ENCODE measurements at places on chromosomes 16 and 17.

DNA sequence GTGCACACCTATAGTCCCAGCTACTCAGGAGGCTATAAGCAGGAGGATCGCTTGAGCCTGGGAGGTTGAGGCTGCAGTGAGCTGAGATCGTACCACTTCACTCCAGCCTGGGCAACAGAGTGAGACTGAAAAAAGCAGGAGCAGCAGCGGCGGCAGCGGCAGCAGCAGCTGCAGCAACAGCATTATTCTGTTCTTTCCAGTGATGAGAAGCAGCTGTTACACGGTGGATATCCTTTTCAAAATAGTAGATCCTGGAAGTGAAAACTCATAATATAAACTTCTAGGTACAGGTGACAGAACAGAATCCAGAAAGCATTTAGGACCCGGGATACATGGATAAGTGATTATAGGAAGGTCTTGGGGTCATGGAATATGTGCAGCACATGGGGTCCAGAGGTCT is 17.8 kb upstream of the HNF1B start:
- DNase-seq = no peak

DNA sequence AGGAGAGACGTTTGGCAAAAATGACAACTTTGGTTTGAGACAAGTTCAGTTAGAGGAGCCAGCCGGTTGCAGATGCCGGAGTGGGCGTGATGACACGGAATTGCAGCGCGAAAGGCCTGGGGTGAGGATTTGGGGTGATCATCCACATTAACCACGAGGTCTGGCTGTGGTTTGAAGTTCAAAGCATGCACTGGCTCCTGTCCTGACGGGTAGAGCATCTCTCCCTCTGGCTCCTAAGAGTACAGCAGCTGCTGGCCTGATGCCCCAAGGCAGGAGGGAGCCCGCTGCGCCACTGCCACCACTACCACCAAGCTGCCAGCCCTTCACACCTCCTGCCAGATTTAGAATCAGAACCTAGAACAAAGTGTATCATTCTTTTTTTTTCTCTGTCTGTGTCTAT is 3.7 kb downstream of the RHBDL3 start:
- DNase-seq = no peak

DNA sequence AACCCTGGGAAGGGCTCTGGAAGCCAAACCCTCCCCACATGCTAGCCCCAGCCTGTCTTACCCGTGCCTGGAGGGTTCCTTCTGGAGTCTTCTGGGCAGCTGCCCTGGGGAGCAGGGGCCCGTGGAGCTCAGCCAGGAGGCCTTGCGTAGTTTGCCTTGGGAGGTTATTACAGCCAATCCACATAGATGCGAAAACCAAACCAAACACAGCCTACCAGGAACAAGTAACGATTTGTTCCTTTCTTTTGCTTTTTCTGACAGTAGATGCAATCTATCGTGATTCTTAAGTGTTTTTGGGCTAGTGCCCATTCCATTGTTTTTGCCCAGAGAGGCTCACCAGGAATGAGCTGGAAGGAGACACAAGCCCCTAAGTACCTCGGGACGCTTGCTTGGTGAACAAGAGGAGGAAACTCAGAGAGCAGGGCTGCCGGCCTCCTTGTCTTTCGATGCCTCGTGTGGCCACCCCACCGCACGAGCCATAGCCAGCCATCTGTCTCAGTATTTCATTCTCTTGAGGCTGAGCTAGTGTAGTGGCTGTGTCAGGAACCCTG is 102.7 kb upstream of the NOL11 start:
- DNase-seq = no peak

- DNase-seq = no peak
These were observed 48.1 kb downstream of the MYO18A start for GRCh38 chr17:29131814-29132682.

- no peak for DNase-seq
These were observed 5.0 kb upstream of the SPATA20 start for GRCh38 chr17:50541716-50542688.

GRCh38 chr16:1213796-1214372 is 11.2 kb downstream of the TPSG1 start:
- no peak for DNase-seq

DNA sequence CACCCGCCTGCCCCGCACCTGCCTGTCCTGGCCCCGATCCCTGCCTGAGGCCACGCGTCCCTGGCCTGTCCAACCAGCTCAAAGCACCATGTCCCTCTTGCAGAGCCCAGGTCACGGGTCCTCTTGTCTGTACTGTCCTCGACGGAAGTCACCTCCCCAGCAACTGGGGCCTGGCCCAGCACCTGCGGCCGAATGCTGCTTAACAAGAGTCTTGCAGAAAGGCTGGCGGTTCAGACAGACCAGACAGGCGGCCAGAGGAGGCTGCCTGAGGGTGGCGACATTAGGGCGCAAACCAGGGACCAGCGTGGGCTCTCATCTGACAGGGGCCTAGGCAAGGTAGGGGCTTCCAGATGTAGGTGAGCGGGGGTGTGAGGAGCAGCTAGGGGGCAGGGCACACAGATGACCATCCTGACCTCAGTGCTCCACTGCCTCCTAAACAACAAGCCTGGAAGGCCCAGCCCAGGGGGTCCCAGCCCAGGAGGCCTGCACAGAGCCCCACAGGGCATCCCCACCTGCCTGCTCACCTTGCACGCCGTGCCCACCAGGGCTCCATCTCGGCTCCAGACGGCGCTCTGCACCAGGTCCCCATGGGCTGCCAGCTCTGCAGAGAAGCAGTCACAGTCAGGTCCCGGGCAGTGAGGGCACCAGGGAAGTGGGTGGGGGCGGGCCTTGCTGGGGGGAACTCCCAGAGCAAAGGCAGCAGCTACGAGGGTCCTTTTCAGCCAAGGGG is 11.3 kb downstream of the CORO7 start:
- DNase-seq = no peak

DNA sequence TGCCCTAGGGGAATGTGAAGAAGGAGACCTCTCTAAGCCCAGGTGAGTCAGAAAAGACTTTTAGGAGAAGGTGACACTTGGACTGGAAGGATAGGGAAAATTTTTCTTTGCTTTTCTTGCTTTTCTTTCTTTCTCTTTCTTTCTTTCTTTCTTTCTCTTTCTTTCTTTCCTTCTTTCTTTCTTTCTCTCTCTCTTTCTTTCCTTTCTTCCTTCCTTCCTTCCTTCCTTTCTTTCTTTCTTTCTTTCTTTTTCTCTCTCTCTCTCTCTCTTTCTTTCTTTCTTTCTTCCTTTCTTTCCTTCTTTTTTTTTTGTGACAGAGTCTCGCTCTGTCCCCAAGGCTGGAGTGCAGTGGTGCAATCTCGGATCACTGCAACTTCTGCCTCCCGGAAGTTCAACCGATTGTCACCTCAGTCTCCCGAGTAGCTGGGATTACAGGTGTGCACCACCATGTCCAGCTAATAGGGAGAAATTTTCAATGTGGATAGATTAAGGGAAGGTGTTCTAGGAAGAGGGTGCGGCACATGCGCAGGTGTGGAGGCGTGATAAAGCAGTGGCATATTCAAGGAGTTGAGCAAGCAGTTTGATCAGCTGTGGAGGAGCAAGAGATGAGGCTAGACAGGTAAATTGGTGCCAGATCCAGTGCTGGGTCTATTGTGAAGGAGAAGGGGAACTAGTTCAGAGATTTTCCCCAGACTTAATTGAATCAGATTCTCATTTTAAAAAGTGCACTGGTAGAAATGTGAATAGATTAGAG is 40.4 kb downstream of the MMD start:
- no peak for DNase-seq

DNA sequence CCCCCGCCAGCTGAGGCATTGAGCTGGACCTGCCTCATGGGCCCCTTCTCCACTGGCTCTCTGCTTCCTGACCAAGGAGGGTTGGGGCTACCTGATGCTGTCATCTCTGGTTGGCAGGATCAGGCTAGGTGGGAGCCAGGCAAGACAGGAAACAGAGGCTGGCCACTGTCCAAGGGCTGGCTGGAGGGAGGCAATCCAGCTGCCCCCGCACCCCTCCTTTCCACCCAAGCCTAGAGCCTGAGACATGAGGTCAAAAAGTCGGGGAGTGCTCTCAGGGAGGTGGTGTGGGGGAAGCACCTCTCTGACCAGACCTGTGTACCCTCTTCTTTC is 14.5 kb downstream of the NGFR start:
- DNase-seq = no peak

DNA sequence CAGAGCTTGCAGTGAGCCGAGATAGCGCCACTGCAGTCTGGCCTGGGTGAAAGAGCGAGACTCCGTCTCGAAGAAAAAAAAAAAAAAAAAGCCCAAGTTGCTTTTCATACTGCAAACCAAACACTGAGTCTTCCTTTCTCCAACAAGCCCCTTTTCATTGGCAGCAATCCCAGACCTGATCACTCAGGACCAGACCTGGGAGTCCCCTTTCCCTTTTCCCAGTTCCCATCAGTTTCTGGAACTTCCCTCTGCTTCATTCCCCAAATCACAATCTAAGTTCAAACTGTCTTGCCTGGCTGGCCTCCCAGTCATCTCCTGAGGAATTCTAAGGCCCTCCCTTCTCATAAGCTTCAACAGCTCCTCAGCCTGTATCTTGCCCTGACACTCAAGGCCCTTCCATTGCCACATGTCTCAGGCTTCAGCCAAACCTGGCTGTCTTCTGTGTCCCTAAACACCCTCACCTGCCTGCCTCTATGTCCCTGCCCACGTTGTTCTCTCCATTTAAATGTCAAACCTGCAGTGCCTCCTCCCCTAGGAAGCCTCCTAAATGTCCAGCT is 11.8 kb upstream of the PHF12 start:
- no peak for DNase-seq

GRCh38 chr17:30821871-30822723 is 2.4 kb downstream of the CRLF3 start:
- no peak for DNase-seq

DNA sequence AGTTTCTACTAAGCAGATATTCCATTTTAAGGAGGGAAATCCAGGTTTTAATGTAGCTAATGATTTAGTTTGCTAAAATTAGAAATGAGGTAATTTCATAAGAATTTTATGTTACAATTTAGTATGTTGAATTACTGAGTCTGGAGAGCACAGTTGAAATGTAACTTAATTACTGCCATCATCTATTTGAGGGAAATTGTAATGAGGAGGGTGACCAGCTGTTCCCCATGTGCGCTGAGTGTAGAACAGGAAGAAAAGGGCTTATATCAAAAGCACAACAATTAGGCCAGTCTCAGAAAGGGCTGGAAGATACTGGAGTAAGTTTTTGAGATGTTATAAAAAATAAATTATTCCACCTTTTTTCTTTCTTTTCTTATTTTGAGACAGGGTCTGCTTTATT is 735.1 kb upstream of the GOT2 start:
- no peak for DNase-seq

- DNase-seq = no peak
These were observed 124.5 kb downstream of the GAS7 start for GRCh38 chr17:10073941-10074340.

- DNase-seq = no peak
These were observed 36.7 kb downstream of the CMIP start for GRCh38 chr16:81481207-81481821.
